ENCODE measurements at places on chromosomes 2 and 18.

DNA sequence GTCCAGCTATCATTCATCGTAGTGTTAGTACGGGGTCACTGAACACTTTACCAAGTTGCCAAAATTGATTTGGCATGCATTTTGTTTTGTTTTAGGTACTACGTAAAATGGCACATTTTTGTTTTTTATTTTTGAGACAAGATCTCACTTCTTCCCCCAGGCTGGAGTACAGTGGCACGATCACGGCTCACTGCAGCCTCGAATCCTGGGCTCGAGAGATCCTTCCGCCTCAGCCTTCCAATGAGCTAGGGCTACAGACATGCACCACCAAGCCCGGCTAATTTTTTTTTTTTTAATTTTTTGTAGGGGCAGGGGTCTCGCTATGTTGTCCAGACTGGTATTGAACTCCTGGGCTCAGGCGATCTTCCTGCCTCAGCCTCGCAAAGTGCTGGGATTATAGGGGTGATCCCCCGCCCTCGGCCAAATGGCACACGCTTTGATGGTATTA is 786 bp downstream of the TAF1B start:
- no peak for DNase-seq

DNA sequence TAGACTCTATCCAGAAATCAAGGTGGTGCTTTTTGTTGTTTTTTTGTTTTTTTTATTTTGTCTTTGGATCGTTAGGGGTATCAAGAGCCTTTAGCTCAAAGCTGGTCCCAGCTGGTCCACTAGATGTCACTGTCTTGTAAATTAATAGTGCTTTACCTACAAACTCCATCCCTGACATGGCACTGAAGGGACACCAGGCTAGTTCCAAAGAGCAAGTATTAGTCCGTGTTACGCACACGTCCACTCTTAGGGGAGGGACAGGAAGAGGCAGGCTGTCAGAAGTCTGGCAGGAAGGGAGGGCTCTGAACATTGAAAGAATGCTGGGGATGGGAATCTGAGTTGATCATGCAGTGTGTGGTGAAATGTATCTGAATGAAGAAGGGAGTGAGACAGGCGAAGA is 85.9 kb upstream of the CCBE1 start:
- DNase-seq, result no peak

DNA sequence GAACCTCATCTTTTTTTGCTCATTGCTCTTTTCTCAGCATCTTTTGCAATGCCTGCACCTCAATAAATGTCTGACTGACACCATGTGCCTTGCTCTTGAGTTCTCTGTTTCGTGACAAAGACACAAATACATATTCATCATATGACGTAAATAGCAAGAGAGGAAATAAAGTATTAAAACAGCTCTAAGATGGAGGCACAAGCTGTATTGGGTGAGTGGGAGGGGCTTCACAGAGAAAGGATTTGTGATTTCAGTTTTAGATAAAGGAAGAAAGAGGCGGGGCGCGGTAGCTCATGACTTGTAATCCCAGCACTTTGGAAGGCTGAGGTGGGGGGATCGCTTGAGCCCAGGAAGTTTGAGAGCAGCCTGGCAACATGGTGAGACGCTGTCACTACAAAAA is 2.9 kb downstream of the CAD start:
- no peak for DNase-seq

- DNase-seq, result no peak
Measured at GRCh38 chr2:56892382-56892781, 708.6 kb downstream of the CCDC85A start.

DNA sequence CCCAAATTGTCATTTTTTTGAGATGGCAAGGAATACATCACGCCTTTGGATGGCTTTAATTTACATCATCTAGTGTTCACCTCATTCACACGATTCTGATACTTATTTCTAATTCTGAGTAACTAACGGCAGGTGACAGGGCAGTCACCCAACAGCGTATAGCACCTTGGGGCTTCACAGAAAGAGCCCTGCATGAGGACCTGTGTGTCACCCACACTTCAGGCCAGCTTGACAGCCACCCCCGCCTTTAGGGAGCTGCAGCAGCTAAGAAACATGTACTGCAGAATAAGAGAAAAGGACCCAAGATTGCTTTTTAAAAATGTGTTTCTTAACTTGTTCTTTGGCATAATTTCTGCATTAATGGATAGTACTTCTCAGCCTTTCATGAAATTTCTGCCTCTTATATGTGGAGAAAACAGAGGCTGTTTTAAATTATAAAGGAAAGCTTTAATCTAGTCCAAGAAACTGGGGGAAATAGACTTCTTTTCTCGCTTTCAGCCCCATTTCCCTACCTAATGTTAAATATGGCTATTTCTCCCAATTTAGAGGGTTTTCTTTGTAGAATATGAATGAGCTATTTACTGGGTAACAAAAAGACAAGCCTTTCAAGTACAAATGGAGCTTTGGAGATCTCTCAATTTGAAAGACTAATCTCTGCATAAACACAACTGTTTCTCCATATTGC is 245.1 kb downstream of the LDLRAD4 start:
- DNase-seq, result no peak

DNA sequence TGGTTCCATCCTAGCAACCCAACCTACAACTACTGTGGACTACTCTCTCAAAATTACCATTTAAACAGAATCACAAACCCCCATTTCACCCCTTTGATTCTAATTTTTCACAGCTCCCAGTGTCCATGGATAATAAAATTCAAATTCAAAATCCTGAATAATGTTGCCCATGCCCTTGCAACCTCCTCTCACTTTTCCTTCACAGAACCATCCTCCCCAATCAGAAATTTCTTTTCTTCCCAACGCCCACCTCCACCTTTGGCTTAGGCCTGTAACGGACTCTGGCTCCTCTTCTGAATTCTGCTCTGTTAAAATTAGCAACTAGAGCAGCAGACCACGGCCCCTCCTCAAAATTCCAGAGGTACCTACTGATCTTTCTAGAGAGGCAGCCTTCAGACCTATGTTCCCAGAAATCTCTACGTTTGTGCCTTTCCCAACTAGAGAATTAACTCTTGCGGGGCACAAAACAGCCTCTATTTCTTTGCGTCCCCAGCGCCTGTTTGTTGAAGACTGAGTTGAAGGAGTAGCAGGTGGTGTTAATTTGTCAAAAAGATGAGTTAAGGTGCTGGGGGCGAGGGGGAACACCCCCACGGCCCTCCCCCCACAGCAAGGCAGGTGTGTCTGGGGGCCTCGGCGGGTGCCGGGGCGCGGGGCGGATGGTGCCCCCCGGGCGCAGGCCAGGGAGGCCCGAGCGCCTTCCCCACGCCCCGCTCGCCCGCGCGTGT is 428 bp upstream of the MAP3K20 start:
- no peak for DNase-seq

DNA sequence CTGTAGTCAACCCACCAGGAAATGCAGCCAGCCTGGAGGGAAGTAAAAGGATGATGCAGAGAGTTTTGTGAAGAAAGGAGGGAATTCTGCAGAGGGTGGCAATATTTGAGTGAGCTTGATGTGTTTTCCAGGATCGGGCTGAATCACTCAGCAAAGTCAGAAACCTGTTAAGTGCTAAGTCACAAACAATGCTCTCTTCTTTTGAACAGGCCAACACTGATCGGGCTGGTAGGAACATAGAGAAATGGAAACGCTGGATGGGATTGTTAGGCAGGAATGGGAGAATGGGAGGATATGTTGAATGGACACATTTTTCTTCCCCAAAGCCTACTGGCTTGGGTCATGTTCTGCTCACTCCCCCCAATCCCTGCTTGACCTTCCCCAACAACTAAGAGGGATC is 36.6 kb downstream of the KCNS3 start:
- no peak for DNase-seq

GRCh38 chr2:10934979-10935350 is 23.2 kb downstream of the KCNF1 start:
- no peak for DNase-seq
